ENCODE measurements at places on chromosomes 3 and 15.

DNA sequence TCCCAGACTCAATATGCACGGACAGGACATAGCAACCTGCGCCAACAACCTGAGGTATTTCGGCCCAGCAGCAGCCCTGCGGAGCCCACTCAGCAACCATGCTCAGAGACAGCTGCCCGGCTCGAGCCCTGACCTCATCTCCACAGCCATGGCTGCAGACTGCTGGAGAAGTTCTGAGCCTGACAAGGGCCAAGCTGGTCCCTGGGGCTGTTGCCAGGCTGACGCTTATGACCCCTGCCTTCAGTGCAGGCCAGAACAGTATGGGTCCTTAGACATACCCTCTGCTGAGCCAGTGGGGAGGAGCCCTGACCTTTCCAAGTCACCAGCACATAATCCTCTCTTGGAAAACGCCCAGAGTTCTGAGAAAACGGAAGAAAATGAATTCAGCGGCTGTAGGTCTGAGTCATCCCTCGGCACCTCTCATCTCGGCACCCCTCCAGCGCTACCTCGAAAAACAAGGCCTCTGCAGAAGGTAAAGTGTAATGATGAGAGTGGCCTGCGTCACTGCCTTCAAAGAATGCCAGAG lies 25.5 kb downstream of the TMEM41A start:
- no peak for DNase-seq

DNA sequence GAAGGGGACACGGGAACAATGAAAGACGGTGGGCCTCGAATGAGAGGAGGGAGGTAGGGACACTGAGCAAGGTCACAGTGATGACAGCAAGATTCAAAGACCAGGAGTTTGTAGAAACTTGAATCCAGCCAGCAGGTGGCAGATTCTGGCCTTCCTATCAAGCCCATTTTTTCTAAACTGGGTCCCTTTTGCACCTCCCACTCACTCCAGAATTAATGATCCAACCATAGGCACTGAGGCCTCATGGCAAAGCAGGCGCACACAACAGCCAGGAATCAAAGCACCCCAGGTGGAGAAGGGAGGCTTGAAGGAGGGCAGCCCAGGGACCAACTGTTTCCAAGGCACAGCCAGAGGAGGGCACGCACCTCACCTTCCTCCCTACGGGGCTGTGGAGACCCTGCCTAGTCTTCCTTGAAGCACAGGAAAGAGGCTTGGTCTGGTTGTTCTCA lies 90.2 kb downstream of the ANP32A start:
- DNase-seq = no peak

GRCh38 chr15:91630090-91630489 lies 223.4 kb upstream of the SLCO3A1 start:
- DNase-seq = no peak

DNA sequence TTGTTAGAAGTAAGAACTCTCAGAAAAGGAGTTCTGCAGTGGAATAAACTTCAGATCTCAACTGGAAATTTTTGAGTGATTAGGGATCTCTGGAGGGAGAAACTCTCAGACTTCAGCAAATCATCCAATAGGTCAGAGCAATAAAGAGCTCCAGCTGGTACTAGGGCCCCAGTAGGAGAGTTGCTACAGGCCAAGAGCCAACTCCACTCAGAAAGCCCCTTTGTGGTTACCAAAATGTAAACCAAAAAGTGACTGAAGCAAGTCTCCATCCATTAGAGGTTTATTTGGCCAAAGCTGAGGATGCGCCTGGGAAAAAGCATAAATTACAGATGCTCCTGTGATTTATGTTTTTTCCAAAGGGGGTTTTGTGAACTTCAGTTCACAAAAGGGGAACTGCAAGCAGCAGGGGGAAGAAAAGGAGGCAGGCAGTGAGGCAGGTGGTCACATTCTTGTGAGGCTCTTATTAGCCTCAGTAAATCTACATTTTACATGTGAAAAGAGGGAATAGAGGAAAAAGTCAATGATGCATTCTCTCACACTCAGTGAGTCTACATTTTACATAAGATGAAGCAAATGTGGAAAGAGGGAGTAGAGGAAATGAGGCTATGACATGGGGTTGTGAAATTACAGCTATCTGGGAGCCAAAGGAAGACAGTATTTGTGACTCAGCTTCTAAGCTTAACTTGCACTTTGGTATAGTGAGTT lies 92.4 kb upstream of the DAZL start:
- no peak for DNase-seq

- no peak for DNase-seq
Observed at GRCh38 chr3:116265320-116265695, 180.0 kb downstream of the LSAMP start.

DNA sequence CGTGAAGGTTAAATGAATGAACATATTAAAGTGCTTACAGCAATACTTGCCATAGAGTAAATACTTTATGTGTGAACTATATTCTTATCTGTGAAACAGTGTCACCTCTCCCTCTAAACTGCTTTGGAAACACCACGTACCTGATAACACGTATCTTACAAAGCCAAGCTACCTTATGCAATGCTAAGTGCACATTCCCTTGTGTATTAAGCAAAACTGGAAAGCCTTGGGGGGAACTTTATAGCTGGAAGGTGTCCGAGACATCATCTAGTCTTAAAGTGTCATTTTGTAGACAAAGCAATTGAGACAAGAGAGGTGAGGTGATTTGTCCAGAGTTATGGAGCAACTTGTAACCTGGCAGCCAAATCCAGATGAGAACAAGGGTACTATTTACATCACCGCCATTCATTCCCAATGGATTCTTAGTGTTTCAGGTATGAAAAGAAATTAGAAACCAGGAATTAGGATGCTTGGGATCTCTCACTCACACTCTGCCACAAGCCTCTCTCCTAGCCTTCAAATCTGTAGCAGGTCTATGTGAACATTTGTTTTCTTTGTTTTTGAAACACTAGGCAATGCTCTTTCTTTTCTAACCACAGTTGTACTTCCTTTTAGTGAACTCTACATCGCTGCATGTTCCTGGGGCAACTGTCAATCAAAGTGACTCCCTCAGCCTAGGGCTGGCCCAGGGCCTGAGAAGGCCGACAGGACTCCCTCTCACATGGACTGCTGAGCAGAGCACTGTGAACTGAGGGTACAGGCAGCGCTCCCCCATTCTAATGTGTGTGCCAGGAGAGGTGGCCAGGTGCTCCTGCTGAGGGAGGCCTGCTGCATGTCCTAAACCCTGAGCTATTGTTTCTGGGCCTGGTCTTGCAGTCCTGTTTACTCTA lies 13.9 kb upstream of the MGLL start:
- DNase-seq = no peak

- no peak for DNase-seq
Observed at GRCh38 chr15:63500265-63501250, 3.8 kb upstream of the USP3 start.

GRCh38 chr3:124967964-124968363 lies 33.4 kb upstream of the MUC13 start:
- DNase-seq = no peak

DNA sequence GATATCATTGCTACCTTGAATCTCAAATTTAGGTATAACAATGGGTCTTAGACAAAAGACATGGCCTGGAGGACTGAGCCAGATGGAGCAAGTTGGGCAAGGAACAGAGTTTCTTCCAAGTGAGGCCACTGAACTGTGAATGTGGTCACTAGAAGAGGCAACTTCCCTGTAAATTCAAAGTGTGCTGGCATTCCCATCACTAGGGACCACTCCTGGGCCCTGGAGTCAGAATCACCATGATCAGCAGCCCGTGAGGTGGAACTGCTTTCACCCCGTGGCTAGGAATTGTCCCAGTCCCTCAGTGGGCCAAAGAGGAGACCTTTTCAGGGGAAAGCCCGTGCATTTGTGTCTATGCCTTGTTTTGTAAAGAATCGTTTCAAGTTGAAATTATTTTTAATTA lies 47.3 kb downstream of the HES1 start:
- DNase-seq = no peak

DNA sequence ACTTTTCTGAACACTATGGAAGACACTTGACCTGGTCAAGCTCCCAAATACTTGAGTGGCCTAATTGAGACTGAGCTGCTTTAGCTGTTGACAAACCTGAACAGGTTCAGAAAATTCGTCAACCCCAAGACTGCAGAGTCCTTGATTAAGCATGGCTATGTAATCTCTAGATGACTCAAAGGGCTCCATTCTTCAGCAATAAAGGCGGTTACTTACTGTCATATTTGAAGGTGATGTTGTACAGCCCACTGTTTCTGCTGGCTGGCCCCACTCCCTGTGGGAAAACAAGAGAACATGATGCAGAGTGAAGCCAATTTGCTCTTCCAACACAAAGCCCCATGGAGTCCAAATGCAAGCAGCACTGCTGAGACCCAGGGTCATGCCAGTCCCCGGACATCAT lies 45.1 kb downstream of the IL17RD start:
- no peak for DNase-seq

DNA sequence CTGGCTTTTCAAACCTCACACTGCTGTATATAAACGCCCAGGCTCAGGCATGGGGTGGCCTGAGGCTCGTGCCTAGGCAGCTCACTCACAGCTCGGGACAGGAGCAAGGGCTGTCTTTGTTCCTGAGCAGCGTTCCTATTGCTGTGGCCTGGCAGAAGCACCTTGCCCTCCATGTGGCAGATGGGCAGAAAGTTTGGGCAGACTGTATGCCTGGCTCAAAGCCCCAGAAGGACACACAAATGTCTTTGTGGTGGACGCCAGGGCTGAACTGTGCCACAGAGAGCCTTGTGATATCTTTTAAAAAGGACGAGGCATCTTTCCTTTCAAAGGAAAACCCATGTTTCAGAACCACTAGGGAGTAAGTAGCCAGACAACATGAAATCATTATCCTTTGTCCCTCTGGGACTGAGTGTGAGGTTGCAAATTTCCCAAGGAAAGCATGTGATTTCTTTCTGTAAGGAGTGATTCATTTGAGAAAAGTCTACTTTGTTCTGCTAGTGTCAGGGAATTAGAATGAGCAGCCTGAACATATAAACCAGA lies 29.3 kb upstream of the UBE2E1 start:
- no peak for DNase-seq

- DNase-seq = no peak
Observed at GRCh38 chr3:188345223-188345622, 191.3 kb downstream of the LPP start.

All from activated T-helper 1 cell treated with anti-CD3 and anti-CD28 coated beads, Interleukin-2, amount 50 U/mL, for 16 hours (primary cell).